Smooth muscle cell of the brain vasculature (primary cell): ENCODE measurements at places on chromosomes 11 and 22.
A peak's percentile ranks its signal among the peaks of the same experiment; 100 is the strongest.

DNA sequence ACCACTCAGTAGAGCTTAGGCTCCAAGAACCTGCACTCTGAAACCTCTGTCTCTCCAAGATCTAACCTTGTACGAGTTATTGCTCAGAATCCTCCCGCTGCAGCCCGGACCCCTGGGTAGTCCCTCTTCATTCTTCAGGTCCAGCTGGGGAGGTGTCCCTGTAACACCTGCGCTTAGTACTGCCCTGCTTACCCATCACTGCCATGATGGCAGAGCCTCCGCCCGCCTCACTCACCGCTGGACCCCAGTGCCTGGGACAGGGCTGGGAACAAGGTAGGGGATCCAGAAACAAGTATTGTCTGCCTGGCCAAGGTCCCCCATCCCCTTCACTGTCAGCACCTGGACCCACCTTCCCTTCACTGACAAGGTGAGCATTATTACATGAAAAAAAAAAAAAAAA, 50.3 kb downstream of the THAP12 start:
- no peak for DNase-seq

DNA sequence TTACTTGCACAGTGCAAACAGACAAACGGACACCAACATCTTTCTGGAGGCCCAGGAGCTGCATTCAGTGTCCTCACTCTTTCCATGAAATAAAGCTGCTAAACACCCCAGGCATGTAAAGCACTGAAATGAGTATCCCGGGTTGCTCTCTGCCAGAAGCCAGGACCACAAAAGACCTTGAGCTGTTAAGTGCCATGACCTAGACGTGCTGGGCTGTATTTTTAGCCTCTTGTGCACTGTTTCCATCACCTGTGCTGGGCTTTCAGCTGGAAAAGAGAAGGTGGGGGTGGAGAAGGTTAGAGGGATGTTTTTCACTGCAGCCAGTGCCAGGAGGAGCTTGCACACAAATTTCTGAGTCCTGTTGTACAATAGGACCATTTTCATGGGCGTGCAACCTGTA, 3.4 kb upstream of the KREMEN1 start:
- no peak for DNase-seq

- no peak for DNase-seq
These were observed 2.8 kb downstream of the CHADL start for GRCh38 chr22:41237707-41238569.

GRCh38 chr11:131038597-131038996, 122.3 kb upstream of the SNX19 start:
- DNase-seq, result no peak

- no peak for DNase-seq
These were observed 22.5 kb upstream of the SEPTIN5 start for GRCh38 chr22:19691721-19692341.

DNA sequence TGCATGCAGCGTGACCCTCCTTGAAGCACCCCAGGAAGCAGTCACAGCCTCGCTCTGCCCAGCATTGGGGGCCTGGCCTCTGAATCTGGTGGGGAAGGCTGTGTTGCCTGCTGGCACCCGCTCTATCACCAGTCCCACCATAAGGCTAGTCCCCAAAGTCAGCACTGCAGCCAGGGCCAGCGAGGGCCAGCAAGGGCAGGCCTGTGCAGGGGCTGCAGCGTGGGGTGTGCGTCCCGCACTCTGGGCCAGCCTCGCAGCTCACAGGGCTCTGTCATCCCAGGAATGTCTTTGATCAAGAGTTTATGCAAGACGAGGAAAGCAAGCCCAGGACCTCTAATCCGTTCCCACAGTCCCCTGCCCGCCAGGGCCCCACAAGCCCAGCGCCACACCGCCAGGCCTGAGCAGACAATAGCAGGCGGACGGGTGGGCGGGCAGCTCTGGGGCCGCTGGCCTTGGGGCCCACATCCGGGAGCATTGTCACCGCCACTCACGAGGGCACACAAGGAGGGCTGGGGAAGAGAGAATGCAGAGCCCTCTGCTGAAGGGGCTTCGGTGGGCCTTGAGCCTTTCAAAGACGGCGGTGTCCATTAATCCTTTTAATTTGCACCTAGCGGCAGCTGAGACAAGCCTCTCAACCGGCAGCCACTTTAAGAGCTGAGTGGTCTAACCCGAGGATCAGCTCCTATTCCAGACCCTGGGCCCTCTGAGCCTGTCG, 17.1 kb downstream of the LTO1 start:
- no peak for DNase-seq

DNA sequence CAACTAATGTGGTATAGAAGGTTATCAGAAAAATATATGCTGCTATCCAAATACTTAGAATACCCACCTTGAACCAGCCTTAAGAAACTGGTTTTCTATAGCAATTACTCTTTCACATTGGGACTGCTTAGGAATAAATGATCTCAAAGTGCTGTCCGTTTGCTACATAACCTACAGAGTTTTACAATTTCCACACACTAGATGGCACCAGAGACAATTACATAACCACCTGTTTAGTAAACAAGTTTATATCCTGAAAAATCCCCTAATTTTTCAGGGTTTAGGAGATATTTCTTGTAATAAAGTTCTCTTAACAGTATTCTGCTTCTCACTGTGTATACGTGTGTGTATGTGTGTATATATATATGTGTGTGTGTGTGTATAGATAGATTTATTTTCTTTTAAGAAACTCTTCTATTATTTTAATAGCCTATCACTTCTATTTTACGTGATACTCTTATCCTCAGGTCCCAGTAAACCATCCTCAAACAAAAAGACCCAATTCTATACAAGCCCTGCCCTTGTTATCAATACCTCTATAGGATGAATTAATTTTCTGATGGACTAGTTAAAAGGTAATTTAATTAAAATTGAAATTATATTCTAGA, 6.7 kb upstream of the OR5I1 start:
- no peak for DNase-seq

DNA sequence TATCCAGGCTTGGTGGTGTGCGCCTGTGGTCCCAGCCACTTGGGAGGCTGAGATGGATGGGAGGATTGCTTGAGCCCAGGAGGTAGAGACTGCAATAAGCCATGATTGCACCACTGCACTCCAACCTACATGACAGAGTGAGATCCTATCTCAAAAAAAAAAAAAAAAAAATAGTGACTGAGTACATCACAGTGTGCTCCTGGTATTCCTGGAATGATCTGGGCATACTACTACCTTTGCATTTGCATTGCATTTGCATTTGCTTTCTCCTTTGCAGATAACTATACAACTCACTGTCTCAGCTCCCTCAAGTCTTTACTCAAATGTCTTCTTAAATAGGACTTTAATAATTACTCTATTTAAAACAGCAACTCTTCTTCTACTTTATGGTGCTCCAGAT, 51.8 kb downstream of the DLG2 start:
- DNase-seq, result no peak

GRCh38 chr11:79535606-79536005, 94.8 kb upstream of the TENM4 start:
- DNase-seq, result no peak

- no peak for DNase-seq
These were observed 1001.0 kb upstream of the TENM4 start for GRCh38 chr11:80441821-80442220.

GRCh38 chr11:103202048-103202651, 92.9 kb downstream of the DYNC2H1 start:
- peak; percentile 10 for DNase-seq

GRCh38 chr11:1964348-1964747, 17.2 kb downstream of the MRPL23 start:
- DNase-seq, result no peak

- no peak for DNase-seq
These were observed 29.8 kb upstream of the PPP6R3 start for GRCh38 chr11:68430801-68431200.

GRCh38 chr11:60336767-60337391, 9.8 kb downstream of the MS4A6E start:
- no peak for DNase-seq
